Activated B cell treated with CpG ODN at 0.5 μM for 24 hours (primary cell): ENCODE measurements at places on chromosomes 1 and 21. TPM values are rescaled to one million over a fixed set of nuclear protein-coding genes. Genes with fewer than 3 reads are reported as not detected.

Gene TRAF3IP3
- total RNA-seq = 158 and 166 TPM in 2 replicates

Gene PCBP3
- not detected in 2 replicates for total RNA-seq

Gene DBT
- total RNA-seq = 9.8 and 11.6 TPM in 2 replicates

Gene PTPN22
- total RNA-seq = 25.5 and 26.1 TPM in 2 replicates

Gene EPHB2
- 0.13 and 0.37 TPM in 2 replicates for total RNA-seq

Gene TRAPPC10
- 77.8 and 96.0 TPM in 2 replicates for total RNA-seq

Gene SYPL2
- total RNA-seq = not detected in 2 replicates

Gene OR10Z1
- not detected in 2 replicates for total RNA-seq

Gene PADI6
- not detected in 2 replicates for total RNA-seq

Gene TNFRSF9
- total RNA-seq = 2.2 and 2.5 TPM in 2 replicates

Gene MLLT11
- 0.59 and 0.67 TPM in 2 replicates for total RNA-seq

Gene SPRR3
- not detected in 2 replicates for total RNA-seq

Gene S100B
- total RNA-seq = not detected in 2 replicates

Gene LAMC2
- not detected in 2 replicates for total RNA-seq

Gene COL8A2
- total RNA-seq = 0.24 and 0.64 TPM in 2 replicates

Gene BTG2
- total RNA-seq = 419 and 448 TPM in 2 replicates
